Liver (tissue), 10 donors: ENCODE measurements at places on chromosomes 11 and 22.

GRCh38 chr11:36583667-36584066 lies 10.6 kb upstream of the IFTAP start:
- no peak for DNase-seq

GRCh38 chr22:35308480-35309021 lies 8.9 kb downstream of the TOM1 start:
- no peak for DNase-seq

DNA sequence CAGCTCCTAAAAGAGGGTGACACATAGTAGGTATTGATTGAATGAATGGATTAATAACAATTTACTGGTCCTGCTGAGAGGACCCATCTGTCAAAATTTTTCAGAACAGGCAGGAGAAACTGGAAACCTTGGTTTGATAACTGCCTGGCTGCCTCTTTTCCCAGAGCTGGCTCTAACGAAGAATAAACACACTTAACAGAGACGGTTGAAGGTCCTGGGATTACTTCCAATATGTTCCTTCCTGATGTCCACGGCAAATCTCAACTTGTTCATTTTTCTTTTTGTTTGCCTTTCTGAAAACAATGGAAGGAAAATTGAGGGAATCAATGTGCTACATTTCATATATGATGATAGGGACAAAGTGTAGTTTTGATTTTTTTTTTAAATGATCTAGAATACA lies 76.5 kb upstream of the SYT13 start:
- DNase-seq, result no peak

- DNase-seq, result no peak
Measured at GRCh38 chr22:27571463-27572277, 229.9 kb downstream of the MN1 start.

- DNase-seq, result peak; percentile 44
Measured at GRCh38 chr11:62124186-62125113, 639 bp downstream of the INCENP start.

- no peak for DNase-seq
Measured at GRCh38 chr22:46622081-46622521, 1.9 kb downstream of the GRAMD4 start.

DNA sequence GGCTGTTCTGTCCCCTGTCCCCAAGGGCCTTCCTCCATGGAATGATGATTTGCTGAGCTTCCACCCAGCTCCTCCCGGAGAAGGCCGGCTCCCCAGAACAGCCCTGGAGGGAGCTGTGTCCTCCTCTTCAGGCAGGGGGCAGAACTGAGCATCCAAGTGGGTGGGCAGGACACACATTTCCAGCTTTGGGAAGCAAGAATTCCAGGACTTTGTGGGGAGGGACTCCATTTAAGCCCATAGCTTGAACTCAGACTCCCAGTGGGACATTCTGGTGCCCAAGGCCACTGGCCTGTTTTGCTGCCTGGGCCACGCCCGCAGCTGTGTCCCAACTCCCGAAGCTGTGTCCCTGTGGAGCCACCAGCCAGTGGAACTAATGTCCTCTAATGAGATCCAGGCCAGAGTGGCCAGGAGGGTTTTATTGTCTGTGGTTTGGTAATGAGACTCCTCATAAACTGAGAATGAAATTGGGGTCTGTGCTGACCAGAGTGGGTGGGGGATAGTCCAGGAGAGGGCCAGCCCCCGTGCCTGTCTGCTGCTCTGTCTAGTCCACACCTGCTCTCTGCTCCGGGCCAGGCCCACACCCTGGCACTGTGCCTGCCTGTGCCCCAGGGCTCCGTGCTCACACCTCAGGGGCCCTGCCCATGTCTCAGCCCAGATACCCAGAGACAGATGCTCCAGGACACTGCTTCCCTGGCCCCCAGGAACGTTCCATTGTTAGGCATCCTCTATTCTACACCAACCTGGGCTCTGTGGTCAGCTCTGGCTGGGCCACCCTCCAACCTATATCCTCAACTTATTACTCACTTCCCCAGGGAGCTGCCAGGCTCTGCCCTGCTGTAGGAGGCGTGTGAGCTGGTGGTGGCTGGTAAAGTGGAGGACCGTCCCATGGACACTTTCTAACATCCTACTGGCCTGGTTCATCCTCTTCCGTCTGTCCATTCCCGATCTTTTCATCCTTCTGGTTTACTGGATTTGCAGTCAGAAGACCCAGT lies 7.6 kb downstream of the NECTIN1 start:
- DNase-seq, result no peak

- no peak for DNase-seq
Measured at GRCh38 chr11:128528294-128528693, 59.1 kb downstream of the ETS1 start.

DNA sequence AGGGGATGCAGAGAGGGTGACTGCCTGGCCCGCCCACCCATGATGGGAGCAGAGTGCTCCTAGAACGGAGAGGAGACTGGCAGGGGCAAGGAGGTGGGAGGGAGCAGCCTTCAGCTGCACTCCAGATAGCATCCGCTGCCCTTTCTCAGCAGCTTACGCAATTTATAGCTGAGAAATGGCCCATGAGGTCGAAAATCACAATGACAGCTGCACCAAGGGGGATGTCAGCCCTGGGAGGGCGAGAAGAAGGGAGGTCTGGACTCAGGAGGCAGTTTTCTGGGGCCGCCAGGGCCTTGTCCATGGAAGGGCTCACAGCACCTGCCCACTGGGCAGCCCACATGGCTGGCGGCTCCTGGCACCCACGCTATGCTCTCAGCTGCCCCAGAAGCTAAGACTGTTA lies 17.6 kb upstream of the MOB2 start:
- no peak for DNase-seq

DNA sequence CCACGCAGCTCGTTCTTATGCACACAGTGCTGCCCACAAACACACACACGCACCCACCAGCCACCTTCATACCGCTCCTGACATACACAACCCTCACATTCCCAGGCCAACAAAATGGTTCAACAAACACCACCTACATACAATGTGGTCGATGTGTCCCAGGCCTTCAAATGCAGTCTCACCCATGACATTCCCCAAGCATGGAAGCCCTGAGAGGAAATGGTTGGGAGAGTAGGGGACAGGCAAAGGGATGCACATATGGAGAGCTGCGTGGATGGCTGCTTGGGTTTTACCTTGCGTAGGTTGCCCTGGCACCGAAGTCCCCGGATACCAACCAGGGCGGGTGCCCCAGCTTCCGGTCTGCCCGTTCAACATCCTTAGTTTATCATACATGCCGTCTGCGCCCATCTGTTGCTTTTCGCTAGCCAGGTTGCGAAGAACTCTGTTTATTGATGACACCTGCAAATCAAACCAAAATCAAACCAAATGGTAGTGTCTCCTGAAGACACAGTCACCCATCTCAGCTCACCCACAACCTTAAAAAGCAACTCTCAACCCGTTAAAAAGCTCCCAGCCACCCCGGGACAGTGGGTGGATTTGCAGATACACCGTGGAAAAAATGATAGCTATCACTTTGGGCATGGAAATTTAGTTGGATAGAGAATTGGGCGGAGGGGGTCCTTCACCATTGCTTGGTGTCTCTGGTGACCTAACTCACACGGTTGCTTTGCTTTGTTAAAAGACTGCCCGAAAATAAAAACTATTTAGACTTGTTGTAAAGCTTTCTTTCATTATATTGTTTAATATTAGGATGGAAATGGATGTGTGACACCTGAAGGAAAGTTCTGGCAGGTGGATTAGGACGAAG lies 10.5 kb downstream of the PAX6 start:
- DNase-seq, result peak; percentile 29

GRCh38 chr11:93869830-93870229 lies 19.4 kb upstream of the VSTM5 start:
- DNase-seq, result no peak

DNA sequence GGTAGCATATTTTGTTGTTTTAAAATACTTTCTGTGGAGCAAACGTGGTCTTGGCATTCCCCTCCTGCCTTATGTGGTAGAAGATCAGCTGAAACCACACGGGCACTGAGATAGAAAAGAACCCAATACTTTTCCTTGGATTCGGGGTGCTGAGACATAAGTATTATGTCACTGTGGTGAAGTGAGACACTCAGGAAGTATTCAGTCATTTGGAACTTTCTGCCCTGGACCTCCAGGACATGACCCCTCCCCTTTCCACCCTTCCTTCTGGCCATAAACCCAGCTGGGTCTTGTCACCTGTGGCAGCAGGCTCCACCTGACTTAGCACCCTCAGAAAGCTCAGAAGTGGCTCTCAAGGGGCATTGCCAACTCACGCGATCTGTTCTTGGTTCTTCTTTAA lies 123.4 kb downstream of the SWAP70 start:
- no peak for DNase-seq

- DNase-seq, result peak; percentile 57
Measured at GRCh38 chr22:43228330-43228729, 41.4 kb upstream of the TTLL12 start.
